ENCODE measurements at places on chromosomes 2 and 18.
A peak's percentile ranks its signal among the peaks of the same experiment; 100 is the strongest.

DNA sequence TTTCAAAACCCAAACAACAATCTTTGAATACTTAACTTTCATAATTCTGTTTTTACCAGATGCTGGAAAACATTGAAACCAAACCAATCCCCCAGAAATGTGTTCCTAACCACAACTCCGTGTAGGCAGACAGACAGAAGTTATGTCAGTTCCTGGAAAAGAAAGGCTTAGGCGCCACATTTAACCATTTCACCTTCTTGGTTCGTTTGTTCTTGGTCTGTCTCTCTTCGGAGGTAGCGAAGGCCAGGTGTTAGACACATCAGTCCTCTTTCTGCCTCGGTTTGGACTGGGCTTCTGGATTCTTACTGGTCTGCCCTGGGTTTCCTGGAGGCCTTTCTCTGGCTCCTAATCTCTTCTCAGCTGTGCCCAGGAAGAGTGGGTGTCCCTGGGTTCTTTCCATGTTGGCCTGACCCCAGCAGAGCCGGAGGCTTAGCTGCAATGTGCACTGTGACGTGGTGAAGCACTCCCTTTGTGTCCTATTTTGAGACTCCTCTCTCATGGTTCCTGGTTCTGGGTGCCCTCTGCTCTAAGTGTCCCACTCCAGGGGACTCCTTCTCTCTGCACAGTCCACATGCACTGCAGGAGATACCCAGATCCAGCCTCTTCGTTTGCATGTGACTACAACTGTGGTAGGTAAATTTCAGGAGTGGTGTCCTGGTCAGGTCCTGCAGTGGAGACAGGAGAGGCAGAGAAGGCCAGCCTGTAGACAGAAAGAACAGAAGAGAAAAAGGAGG, 23.1 kb upstream of the RAB31 start:
- no peak for DNase-seq

- DNase-seq, result no peak
Observed at GRCh38 chr2:224211791-224212190, 172.7 kb upstream of the SERPINE2 start.

DNA sequence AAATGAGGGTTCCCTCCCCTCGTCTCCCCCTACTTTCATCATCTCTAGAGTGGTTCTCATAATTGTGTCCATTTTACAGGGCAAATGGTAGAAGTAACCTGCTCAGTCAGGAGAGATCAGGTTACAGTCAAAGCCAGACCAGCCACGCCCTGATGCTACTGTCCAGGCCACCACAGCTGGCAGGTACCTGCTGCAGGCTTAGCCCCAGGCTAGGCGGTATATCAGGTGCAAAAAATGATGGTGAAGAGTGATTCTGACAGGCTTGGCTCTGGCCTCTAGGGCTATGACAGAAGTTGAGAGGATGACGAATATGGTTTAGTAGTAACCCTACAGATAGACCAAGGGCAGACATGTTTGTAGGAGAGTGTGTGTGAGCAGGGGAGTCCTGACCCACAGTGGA, 67.1 kb downstream of the HAUS1 start:
- DNase-seq, result no peak

DNA sequence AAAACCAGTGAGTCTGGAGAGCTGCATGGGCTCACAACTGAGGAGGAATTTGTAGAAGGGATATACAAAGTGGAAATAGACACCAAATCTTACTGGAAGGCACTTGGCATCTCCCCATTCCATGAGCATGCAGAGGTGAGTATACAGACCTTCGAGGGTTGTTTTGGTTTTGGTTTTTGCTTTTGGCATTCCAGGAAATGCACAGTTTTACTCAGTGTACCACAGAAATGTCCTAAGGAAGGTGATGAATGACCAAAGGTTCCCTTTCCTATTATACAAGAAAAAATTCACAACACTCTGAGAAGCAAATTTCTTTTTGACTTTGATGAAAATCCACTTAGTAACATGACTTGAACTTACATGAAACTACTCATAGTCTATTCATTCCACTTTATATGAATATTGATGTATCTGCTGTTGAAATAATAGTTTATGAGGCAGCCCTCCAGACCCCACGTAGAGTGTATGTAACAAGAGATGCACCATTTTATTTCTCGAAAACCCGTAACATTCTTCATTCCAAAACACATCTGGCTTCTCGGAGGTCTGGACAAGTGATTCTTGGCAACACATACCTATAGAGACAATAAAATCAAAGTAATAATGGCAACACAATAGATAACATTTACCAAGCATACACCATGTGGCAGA, 3.6 kb downstream of the TTR start:
- DNase-seq, result no peak

GRCh38 chr2:46045888-46046287, 251.3 kb upstream of the EPAS1 start:
- no peak for DNase-seq

GRCh38 chr18:63783394-63783793, 8.2 kb downstream of the SERPINB7 start:
- DNase-seq, result no peak

DNA sequence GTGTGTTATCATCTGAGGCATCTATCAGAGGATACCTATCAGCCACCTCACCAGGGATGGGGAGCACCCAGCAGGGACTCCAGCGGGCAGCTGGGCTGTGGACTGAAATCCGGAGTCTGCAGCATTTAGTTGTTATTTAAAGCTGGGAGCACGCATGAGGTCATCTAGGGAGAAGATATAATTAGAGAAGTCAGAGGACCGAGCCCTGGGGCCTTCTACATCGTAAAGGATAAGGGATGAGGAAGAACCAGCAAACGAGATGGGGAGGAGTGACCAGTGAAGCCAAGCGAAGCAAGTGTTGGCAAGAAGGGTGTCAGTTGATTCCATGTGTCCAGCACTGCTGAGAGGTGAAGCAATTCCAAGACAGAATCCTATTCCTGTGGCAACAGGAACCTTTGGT, 70.3 kb downstream of the STEAP3 start:
- no peak for DNase-seq

DNA sequence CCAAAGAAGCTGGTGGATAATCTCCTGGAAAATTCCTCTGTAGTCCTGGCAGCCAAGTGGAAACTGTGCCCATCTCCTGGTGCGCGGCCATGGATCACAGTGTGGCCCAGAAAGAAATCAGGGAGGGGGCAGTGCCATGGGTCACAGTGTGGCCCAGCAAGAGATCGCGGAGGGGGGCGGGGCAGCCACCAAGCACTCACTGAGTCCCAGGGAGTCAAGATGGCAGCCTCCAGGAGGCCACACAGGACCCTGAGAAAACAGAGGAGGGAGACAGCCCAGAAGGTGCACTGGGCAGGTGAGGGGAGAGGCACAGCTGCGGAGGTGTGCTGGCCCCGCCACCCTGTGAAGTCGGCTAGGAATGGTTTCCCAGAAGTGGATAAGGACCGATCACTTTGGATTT, 8.1 kb upstream of the ATP6V1B1 start:
- no peak for DNase-seq

- DNase-seq, result no peak
Observed at GRCh38 chr2:40844353-40845277, 392.7 kb upstream of the SLC8A1 start.

DNA sequence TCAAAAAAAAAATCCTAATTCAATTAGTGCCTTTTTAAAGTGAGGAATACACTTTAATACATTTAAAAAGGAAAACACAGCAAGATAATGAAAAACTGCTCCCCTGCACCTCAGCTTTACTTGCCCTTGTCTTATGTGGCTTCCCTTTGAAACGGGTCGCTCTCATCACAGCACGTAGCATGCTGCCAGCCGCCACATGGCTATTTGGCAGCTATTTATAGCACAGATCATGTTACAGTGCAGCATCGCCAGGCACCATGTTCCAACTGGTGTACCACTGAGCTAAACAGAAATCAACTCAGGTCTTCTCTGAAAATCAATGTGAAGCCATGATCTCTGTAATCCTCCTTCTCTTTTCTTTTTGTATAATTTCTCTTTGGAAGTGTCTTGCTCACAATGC, 65.1 kb downstream of the TMEM182 start:
- DNase-seq, result no peak

GRCh38 chr2:58067001-58067400, 20.4 kb downstream of the VRK2 start:
- no peak for DNase-seq

DNA sequence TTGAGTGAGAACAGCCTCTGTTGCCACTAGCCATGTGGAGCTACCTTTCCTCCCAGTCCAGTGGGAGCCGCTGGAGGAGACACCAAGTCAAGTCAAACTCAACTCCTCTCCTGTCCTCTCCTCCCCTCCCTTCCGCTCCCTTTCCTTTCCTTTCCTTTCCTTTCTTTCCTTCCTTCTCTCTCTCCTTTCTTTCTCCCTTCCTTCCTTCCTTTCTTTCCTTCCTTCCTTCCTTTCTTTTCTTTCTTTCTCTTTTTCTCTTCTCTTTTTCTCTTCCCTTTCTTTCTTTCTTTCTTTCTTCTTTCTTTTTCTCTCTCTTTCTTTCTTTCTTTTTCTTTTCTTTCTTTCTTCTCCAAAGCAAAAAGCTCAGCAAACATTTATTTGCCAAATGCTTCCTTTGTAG, 44.5 kb downstream of the THNSL2 start:
- no peak for DNase-seq

DNA sequence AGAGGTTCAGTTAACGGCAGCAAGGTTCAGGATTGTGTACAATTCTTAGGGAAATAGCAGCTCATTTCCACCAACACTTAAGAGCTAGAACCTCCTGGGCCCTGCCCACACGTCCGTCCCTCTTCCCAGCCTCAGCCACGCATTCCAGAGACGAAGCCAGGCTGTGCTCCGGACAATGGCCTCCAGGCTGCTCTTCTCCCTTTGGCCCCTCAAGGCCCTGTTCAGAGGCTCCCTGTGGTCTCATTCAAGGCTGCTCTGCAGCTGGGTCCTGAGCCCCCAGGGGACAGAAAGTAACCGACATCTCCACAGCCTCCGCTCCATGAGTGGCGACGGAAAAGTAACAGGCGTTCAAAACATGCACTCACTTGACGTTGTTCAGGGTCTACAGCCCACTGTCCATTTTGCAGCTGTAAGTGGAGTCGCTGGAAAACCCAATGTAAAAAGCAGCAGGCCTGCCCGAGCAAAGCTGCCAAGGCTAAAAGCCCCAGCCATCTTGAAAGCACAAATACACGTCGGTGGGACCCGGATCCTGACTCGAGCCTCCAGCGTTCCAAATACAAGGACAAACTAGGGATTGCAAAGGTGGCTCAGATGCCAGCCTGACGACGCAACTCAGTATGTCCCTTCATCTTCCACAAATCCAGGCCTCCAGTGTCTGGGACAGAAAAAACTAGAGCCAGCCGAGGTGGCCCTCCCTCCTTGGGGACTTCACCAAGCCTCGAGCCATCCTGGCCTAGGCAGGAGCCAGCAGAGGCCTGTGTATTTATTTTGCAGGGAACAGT, 76.9 kb downstream of the NDUFA10 start:
- peak; percentile 23 for DNase-seq

GRCh38 chr2:78592491-78592890, 433.0 kb upstream of the REG3G start:
- no peak for DNase-seq

GRCh38 chr2:68236103-68236734, 16.1 kb downstream of the PPP3R1 start:
- no peak for DNase-seq

DNA sequence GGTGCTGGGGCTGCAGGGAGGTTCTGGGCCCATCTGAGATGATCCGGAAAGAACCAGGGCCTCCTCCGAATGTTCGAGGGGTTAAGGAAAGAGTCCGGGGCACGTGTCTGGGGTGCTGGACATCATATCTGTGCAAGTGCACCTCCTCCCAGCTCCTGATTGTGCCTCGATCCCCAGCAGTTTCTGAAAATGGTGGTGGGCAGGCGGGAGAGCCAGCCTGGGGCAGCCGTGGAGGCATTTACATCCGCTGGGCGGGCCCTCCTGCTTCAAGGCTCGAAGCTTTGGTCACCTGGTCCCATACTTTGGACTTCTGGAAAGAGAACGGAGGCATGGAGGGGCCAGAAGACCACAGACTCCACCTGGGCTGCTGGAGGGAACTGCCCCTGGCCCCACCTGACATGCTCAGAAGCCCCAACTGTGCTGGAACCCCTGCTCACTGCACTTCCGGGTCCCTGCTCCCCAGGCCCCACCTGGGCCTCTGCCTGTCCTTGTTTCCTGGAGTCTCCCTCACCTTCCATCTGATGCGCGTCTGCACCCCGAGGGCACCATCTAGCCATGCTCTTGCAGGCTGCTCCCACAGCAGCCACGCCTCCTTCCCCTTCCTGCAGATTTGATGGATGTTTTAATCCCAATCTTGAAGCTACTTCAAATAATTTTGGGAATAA, 119.2 kb upstream of the HDAC4 start:
- DNase-seq, result no peak

DNA sequence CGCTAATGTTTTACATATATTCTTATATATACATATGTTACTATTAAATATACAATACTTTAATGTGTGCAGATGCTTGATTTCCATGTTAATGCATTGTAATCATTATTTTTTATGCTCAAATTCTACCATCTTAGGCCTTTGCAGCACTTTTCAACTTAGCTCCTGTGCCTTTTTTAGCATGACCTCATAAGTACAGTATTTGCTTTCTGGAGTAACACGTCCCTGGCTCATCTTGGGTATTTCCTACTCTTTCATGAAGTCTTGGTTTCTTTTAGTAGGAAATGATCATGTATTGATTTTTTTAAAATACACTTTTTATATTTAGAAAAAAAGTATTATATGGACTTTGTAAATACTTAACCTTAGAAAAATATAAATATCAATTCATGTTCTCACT, 36.5 kb downstream of the CAB39 start:
- DNase-seq, result no peak

- no peak for DNase-seq
Observed at GRCh38 chr2:199862788-199863187, 11.8 kb upstream of the FTCDNL1 start.

- DNase-seq, result no peak
Observed at GRCh38 chr2:24011250-24012104, 1.6 kb downstream of the MFSD2B start.

GRCh38 chr2:108621687-108622681, 87.7 kb downstream of the LIMS1 start:
- peak; percentile 22 for DNase-seq

DNA sequence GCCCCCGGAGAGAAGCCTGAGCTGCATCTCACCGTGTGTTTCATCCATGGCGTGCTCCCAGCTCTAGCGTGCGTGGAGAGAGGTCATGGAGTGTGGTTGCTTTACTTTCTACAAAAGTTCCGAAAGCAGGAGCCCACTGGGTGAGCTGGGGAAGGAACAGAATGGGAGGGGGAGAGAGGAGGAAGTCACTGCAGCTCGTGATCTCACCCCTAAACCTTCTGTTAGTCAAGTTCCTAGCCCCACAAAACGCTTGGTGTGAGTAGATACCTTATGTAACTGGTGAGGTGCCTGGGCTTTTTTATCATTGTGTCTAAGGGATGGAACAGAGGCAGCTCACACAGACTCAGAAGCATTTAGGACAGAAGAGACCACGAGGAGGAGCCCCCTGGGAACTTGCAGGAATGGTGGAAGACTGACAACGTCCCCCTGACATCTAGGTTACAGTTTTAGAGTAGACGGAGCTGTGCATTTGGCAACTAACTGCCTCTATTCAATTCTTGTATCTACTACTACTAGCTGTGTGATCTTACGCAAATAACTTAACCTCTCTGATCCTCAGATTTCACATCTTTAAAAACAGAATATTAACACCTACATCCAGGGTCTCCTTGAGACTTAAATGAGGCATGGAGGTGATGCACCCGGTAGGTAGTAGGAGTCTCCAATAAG, 123.3 kb downstream of the ARL4C start:
- DNase-seq, result peak; percentile 36

- peak; percentile 40 for DNase-seq
Observed at GRCh38 chr2:8684878-8685696, 3.2 kb downstream of the ID2 start.
